ENCODE measurements at places on chromosomes 2 and 18. TPM values are rescaled to one million over a fixed set of nuclear protein-coding genes. Genes with fewer than 3 reads are reported as not detected.

The PAIP2B gene
- polyA plus RNA-seq = 6.5 TPM

The ADD2 gene
- 3.7 TPM for polyA plus RNA-seq

The KCNJ13 gene
- 2.2 TPM for polyA plus RNA-seq

The CDH7 gene
- 13.5 TPM for polyA plus RNA-seq

The NXPH2 gene
- 5.6 TPM for polyA plus RNA-seq

The SIX3 gene
- not detected for polyA plus RNA-seq

The ASTL gene
- polyA plus RNA-seq = 0.10 TPM

The MBP gene
- 20.2 TPM for polyA plus RNA-seq

The ERBB4 gene
- 49.1 TPM for polyA plus RNA-seq

The TRIM54 gene
- polyA plus RNA-seq = 3.1 TPM

The RBKS gene
- polyA plus RNA-seq = 6.3 TPM

The CBLN2 gene
- polyA plus RNA-seq = 11.9 TPM

The ACTG2 gene
- polyA plus RNA-seq = 0.64 TPM

The HOXD8 gene
- polyA plus RNA-seq = 245 TPM

The SCN3A gene
- 0.78 TPM for polyA plus RNA-seq

The SDC1 gene
- 20.7 TPM for polyA plus RNA-seq

The TMEM247 gene
- not detected for polyA plus RNA-seq

The RNU2-63P gene
- 0.81 TPM for polyA plus RNA-seq

The MOCOS gene
- polyA plus RNA-seq = 0.65 TPM

The CD207 gene
- polyA plus RNA-seq = 0.10 TPM

The FBXO48 gene
- 2.4 TPM for polyA plus RNA-seq

The BOLL gene
- polyA plus RNA-seq = not detected

The NOL4 gene
- polyA plus RNA-seq = 2.1 TPM

Measured in left renal pelvis (tissue), 4 donors.